ENCODE measurements at places on chromosomes 11 and 22.

DNA sequence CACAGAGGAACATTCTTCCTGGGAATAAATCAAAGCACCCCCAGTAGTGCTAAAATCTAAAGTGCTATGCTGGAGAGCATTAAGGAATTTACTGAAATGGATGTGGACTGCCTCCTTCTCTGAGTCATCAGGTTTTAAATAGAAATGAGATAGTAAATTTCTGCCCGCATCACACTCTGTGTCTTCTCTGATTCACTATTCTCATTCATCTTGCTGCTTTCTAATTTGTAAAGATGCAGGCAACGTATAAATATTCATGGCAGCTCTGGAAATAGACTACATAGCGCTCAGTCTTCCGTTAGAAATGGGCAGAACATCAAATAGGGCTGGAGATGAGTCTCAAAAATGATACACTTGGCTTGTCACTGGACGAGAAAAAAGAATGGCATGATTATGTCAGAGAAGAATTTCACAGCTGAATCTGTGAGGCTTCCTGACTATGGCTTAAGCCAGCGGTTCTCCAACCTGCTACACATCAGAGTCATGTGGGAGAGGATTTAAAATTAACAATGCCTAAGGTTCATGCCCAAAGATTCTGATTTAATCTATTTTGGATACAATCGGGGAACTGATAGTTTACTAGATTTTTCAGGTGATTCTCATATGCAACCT, 178.2 kb downstream of the LRRC4C start:
- DNase-seq = no peak

DNA sequence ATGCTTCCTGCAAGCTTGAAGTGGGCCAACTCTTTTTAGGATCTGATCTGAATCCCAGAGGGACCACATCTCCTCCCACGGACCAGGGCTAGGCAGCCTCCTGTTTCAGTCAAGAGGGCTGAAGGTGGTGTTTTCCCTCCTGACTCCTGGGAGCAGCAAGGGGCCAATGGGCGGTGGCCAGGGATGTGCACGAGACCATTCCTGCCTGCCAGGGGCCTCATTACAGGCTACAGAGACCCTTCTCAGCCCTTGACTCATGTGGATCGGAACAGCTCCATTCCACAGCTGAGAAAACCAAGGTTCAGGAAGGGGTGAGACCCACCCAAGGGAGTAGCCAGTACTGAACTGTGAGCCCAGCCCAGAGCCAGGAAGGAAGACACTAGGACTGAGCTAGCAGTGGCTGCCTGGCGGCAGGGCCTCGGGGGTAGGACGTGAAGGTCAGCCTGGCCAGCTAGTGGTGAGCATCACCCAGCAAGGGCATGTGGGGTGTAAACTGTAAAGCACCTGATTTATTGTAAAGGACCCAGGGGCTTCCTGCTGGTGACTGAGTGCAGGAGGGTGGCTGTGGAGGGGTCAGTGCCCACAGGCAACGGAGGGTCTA, 3.4 kb upstream of the P2RY6 start:
- no peak for DNase-seq

DNA sequence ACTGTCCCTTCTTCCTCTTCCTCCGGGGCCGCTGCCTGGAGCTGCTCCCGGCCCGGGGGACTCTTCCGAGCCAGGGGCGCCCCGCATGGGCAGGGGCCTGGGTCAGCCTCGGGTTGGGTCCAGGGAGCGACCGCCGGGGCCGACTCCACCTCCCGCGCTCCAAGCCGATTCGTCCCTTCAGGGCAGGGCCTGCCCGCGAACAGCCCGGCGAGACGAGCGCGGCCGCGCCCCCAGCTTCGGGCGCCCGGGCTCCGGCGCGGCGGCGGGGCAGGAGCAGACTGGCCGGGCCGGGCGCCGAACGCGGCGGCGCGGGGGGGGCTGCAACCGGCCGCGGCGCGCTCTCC, at the start of gene LARGE1:
TSS of gene LARGE1 (minus strand) at position 280 of the 344 bp plus-strand sequence.
- no peak for DNase-seq

GRCh38 chr11:118634431-118635236, 27.2 kb downstream of the PHLDB1 start:
- no peak for DNase-seq

DNA sequence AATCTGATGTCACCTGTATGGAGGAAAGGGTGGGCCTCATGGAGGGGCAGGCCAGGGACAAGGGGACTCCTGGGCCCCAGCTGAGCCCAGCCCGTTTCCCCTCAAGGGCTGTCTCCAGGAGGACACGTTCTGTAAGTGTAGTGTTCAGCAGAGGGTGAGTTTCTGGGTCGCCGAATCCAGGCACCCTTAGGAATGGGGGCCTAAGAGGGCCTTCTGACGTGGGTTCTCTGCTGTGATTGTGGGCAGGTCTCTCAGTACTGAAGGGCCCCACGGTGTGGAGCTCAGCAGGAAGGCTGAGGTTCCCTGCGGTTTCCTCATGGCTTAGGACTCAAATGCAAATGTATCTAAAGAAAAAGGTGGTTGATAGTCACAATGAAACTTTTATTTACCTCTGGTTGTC, 6.5 kb downstream of the PTDSS2 start:
- DNase-seq = peak; percentile 26

All from GDM1 (cell line).